ENCODE measurements at places on chromosomes 4 and X.

- peak; percentile 2 for DNase-seq
These were observed 1.3 kb downstream of the SMARCAD1 start for GRCh38 chr4:94208918-94209317.

DNA sequence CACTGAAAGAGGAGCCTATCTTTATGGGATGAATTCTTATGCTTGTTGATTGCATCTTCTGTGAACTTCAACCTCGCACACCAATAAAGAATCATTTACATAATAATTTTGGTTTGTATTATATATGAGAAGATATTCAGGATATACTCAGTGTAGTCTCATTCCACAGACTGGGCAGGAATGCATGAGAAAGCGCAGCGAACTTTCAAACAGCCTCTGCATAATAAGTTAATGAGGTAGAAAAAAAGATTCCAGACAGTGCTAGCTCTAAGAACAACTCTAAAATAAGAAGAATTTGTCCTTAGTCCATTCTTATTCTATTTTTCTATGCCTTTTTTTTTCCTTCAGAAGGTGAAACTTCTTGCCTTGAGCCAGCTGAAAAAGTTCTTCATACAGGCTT is 224.3 kb upstream of the CTSO start:
- DNase-seq = no peak

- DNase-seq = no peak
These were observed 4.7 kb downstream of the NEUROG2 start for GRCh38 chr4:112511093-112511802.

DNA sequence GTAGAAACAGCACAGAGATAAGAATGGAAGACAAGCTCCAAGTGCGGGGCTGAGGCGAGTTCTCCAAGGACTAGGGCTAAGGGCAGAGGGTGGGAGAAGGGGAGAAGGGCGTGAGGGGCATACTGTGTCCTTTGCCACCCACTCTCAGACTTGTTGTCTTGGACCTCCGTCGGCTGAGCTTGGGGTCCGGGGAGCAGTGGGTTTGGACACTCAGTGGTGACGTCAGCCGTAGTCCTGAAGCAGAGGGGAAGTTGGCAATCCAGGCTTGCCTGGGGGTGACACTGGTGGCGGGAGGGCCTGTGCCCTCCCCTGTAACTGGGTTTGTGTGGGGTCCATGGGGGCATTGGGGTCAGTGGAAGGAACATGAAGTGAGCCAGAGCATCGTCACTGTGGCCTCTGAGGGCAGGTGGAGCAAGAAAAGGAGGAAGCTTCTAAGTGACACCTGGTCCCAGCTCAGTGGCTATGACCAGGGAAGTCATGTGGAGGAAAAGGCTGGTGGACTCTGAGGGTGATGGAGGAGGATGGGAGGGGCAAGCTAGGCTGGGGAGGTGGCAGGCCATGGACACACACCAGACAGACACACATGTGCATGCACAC is 17.6 kb downstream of the CD99 start:
- no peak for DNase-seq

DNA sequence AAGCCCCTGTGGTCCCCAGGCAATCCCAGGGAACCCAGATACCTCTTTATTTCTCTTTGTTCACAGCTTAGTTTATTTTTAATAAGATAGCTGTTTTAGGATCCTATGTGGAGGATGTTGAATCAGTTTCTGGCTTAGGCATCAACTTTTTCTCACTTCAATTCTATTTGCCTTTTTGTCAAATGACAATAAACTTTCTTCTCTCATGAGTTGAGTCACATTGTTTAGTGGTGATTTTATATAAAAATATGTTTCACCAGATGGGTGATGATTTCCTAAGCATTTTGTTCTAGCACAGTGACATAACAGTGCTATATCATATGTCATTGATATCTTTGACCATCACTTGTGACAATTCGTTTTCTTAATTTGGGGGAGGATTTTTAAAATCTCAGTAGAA is 198.1 kb upstream of the PUDP start:
- no peak for DNase-seq

DNA sequence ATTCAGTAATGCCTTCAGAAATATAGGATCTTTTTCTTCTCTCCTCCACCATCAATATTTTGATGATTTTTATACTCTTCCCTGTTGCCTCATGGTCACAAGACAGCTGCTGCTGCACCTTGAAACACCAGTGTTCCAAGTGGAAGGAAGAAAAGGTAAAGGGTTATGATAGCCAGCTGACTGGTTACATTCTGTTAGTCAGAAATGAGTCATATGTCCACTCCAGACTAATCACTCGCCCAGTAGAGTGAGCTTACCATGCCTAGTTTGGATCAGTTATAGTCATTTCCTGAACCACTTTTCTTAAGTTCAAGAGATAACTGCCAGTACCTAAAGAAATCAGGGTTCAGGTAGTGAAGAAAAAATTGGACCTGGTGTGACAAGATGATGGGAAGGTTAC is 532.3 kb upstream of the SMIM31 start:
- no peak for DNase-seq

DNA sequence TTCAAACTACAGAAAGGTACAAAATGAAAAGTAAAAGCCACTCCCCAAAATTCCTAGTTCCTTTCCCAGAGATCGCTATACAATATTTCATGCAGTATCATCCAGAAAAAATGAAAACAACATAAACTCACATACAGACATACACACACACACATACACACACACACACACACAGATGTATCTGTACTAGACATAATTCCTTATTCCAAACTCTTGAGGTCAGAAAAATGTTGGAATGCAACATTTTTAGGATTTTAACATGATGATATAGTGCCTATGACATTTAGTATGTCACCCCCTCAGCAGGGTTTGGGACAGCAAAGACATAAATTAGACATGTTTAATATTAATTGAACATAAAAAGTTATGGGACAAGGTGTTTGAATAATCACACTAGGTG is 73.4 kb upstream of the LHFPL1 start:
- DNase-seq = no peak

- no peak for DNase-seq
These were observed 72.6 kb upstream of the CD99 start for GRCh38 chrX:2618516-2618915.

GRCh38 chrX:14802943-14803710 is 69.7 kb downstream of the FANCB start:
- DNase-seq = no peak

GRCh38 chrX:55796496-55796895 is 78.9 kb downstream of the RRAGB start:
- no peak for DNase-seq

Measured in CD4-positive, alpha-beta T cell (primary cell).